ENCODE measurements at places on chromosomes 5 and 9.

GRCh38 chr9:89154651-89155336 lies 23.8 kb downstream of the SHC3 start:
- DNase-seq: no peak

GRCh38 chr9:20016611-20017010 lies 227.8 kb upstream of the SLC24A2 start:
- DNase-seq: no peak

DNA sequence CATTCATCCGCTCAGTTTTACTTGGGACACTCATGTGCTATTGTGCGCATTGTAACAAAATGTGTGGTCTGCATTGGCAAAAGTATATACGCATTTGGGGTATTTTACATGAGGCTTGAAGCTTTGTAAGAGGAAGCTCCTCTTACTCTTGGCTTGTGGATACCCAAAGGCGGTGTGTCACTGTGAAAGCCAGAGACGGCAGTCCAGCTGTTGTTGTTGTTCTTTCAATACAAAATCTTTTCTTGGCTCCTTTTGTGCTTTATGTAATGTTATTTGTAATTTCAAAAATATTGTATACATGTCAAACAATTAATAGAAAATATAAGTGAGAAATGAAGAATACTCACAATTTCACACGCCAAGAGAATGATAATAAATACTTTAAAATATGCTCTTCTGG lies 128.3 kb upstream of the MOCS2 start:
- no peak for DNase-seq

GRCh38 chr5:78811121-78811817 lies 162.7 kb upstream of the LHFPL2 start:
- no peak for DNase-seq

DNA sequence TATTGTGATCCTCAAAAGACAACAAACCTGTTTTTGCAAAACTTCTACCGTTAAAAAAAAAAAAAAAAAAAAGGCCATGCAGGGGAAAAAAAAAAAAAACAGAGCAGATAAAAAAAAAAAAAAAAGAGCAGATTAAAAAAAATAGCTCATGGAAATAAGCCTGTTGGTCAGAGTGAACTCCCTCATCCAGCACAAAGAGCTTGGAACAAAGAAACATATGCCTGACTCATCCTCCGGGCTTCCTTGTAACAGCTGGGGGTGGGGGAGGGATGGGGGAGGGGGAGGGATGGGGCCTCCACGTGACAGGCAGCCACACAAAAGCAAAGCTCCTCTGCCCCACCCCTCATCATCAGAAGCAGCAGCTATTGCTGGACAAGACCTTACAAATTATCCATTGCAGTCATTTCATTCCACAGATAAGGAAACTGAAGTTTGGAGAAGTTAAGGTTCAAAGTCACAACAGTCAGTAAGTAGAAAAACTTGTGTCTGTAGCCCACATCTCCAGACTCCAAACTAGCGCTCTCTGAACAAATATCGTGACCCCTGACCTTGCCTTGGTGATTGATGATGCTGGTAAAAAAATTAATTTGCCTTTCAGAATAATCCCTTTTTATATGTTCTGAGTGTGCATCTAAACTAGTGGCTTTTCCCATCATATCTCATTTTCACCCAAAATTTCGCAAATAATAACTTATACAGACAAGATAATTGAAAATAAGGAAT lies 38.9 kb downstream of the SLC35D2 start:
- DNase-seq: no peak

- no peak for DNase-seq
Observed at GRCh38 chr5:133121611-133122150, 69.9 kb downstream of the HSPA4 start.

GRCh38 chr9:114395768-114396167 lies 8.0 kb upstream of the AKNA start:
- no peak for DNase-seq

- DNase-seq: no peak
Observed at GRCh38 chr5:176952531-176953193, 53.5 kb upstream of the HK3 start.

- no peak for DNase-seq
Observed at GRCh38 chr9:130663258-130663976, 977 bp upstream of the PRDM12 start.

- DNase-seq: no peak
Observed at GRCh38 chr9:16221366-16221765, 649.1 kb downstream of the BNC2 start.
